ENCODE measurements at places on chromosomes 7 and 10.

GRCh38 chr10:90148116-90148855 is 446.9 kb downstream of the KIF20B start:
- DNase-seq, result no peak

- DNase-seq, result no peak
Observed at GRCh38 chr10:3056280-3057037, 10.9 kb upstream of the PFKP start.

DNA sequence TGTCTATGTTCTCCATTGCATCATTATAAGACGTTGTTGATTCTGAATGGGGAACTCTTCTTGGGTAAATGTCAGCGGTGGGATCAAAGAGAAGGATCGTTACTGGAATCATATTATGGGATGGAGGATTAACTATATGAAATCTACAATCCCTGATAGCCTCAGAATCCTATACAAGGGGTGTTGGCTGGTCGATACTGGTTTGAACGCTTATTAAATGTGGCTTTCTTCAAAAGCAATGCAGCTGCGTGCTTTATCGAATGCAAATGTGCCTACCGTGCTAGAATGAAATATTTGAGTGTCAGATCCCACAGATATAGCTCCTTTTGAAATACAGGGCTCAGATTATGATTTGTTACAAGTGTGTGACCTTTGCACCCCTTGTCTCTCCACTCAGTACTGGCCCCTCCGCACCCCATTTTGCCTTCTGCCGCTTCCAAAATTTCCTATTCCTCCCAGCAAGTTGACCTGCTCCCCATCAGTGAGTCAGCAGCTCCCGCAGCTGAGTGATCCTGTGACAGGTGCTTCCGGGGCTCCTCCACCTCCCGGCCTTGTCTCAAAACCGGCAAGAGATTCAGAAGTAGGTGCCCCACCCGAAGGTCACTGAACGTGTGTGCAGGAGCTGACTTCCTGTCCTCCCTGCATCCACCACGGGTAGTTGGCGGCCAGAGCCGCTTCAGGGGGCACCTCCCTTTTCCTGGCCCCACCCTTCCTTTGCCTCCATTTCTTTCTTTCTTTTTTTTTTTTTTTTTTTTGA is 76.6 kb downstream of the PTPRE start:
- DNase-seq, result no peak

DNA sequence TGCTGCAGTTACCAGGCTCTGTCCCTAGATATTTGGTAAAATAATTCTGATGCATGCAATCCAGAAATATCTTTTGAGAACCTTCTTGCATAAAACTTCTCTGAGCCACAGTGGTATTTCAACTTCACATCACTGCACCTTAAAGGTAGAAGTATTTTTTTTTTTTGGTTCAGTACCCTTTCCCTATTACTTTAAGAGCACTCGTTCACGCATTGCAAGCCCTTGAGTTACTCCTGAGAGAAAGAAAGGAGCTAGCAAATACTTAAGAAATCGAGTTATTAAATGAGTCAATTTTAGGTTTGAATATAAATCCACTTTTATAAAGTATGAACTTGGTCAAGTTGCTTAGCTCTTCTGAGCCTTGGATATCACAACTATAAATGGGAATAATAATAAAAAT is 607.1 kb upstream of the LRRTM3 start:
- no peak for DNase-seq

DNA sequence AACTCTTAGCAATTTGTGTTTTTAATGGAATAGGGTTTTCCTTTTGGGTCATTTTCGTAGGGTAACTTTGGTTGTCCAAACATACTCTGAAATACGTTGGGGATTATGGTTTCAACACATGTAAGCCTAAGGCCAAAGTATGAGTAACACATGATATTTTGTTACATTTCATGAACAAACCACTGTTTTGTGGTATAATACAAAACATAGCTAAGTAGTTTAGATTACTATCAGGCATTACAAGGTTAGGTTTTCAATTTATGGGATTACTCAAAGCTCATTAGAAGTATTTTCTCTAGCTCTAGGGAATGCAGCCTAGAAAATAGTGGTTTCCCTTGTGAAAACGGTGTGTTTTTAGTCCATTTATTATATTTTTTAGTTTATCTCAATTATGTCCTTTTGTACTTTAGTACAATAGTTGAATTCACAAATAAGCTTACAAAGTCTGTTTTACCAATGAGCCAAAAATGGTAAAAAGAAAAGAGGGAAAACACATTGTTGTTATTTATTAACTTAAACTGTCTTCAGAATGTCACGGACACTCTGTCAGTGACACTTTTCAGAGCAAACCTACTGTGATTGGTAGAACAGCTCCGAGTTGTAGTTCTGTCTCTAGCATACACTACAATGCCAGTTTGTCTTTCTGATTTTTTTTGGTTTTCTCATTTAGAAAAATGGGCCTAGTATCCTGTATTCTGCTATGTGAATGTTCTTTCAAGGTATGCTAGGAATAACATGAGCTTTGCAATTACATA is 473.7 kb downstream of the SUGCT start:
- DNase-seq, result no peak

GRCh38 chr7:82430500-82431465 is 12.8 kb downstream of the CACNA2D1 start:
- no peak for DNase-seq

DNA sequence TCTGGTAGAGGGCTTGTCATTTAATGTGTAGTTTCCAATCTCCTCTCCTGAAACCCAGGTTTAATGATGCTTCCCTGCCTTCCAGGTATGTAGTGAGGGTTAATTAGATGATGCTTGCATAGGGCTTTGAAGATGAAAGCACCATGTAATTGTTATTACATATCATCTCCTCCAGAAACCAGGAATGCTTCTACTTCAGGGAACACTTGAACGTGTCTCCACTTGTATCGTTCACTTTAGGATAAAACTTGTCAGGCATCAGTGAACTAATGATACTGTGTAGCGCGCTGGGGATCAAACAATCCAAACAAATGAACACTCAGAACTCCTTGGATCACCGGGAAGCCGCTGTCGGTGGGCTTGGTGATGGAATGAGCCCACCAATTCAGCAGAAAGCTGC is 260.9 kb upstream of the FZD8 start:
- DNase-seq, result no peak

GRCh38 chr10:44323838-44324237 is 61.1 kb downstream of the CXCL12 start:
- DNase-seq, result no peak

GRCh38 chr10:128814782-128815181 is 652.3 kb upstream of the MGMT start:
- no peak for DNase-seq

- no peak for DNase-seq
Observed at GRCh38 chr7:149751043-149751775, 22.2 kb downstream of the ZNF467 start.

GRCh38 chr7:26013551-26014083 is 138.4 kb upstream of the NFE2L3 start:
- DNase-seq, result no peak

DNA sequence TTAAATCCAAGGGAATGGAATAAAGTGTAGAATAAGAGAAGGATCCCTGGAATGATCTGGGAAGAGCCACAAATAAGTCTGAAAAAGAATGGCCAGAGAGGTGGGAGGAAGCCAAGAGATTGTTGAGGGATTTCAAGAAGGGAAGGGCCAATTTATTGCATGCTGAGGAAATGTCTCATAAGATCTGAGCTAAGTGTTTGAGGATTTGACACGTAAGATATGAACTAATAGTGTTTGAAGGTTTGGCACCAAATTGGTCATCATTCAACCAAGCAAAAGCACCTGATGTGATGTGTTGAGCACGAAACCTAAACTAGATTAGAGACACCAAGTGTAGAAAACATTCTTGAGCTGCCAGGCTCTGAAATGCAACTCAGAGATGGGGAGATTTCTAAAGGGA is 97.9 kb downstream of the TSPAN12 start:
- no peak for DNase-seq

- no peak for DNase-seq
Observed at GRCh38 chr7:20514364-20514763, 101.1 kb upstream of the ABCB5 start.

- DNase-seq, result no peak
Observed at GRCh38 chr10:119896937-119897770, 4.6 kb downstream of the SEC23IP start.

- DNase-seq, result no peak
Observed at GRCh38 chr10:98611436-98611835, 164.7 kb upstream of the HPS1 start.

GRCh38 chr10:119653209-119653608 is 2.0 kb downstream of the BAG3 start:
- DNase-seq, result no peak

DNA sequence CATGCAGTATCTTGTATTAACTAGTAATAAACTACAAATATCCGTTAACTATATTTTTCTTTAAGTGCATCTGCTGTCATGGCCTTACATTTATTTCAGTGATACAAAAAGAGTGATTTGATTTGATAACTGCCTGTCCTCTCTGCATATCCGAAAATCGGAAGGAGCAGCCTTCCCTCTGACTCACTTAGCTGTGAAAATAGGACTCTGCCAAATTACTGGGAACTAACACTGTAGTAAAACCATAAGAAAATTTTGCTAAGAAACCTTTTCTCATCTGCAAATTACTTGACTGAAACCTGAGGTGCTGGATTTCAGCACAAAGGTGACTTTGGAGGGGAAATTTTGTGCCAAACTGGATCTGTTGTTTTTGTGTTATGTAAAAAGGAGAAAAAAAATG is 176.6 kb upstream of the MKLN1 start:
- no peak for DNase-seq

DNA sequence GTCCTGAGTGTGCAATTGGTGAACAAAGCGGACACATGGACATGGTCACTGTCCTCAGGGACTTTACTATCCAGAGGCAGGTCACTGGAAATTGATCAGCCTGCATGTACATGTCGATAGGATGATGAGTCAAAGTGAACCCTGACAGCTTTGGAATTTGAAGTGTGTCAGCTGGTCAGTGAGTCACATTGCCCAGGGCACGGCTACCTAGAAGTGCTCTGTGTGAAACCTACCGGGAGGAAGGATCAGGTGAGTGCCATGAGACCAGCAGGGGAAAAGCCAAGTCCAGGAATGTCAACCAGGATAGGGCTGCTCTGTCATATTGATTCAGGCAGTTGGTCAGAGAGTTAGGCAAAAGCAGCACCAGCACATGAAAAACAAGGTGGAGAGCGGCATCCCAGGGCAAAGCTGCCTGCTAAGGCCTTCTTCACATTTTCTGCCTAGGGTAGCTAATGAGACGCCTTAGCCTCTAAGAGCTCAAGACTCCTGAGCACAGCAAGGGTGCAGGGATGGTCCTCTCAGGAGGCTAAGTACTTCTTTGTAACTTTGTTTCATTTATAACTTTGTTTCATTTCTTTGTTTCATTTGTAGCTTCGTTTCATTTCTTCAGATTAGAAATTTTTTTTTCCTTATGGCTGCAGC is 19.4 kb upstream of the PDCD4 start:
- DNase-seq, result no peak

- no peak for DNase-seq
Observed at GRCh38 chr10:75550191-75550590, 118.8 kb downstream of the LRMDA start.

DNA sequence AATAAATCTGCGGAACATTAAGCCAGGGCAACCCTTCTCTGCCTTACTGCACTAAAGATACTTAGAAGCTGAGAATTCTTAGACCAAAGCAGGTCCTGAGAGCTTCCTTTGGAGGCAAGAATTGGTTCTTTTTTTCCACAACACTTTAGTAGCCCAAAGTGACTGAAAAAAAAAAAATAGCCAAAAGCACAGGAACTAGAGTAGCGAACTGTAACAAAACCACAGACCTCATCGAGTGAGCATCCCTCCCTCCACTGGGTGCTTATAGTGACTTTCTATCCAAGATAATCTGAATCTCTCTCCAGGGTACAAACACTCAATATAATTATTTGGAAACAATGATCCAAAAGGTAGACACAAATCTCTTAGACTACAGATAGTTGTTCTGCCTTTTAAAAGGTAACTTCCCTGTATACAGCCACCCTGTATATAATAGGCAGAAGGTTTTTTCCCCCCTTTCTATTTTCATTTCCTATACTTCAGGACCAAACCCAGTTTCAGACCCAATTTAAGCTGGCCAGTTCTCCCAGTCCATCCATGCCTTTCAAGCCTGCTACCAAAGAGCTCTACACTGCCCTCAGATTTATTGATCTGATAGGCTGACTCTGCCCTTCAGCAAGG is 31.6 kb upstream of the KCNIP2 start:
- DNase-seq, result no peak

DNA sequence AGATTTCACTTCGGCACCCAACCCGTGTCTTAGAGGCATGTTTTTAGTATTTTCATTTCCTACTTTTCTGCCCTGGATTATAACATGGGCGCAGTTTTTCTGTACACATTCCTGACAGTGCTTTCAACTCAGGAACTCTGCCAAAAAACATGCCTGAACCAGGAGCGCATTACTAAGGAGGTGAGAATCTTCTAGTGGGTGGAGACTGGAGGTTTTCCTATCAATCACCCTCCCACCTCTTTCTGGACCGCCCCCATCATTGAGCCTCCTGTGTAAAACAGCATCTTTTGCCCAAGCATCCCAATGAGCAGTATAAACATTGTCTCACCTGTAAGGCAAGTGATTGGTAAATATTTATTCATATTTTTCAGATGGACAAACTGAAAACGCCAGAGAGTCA is 53.2 kb downstream of the STK17A start:
- DNase-seq, result no peak

GRCh38 chr7:1899196-1899595 is 229.1 kb downstream of the ELFN1 start:
- no peak for DNase-seq

DNA sequence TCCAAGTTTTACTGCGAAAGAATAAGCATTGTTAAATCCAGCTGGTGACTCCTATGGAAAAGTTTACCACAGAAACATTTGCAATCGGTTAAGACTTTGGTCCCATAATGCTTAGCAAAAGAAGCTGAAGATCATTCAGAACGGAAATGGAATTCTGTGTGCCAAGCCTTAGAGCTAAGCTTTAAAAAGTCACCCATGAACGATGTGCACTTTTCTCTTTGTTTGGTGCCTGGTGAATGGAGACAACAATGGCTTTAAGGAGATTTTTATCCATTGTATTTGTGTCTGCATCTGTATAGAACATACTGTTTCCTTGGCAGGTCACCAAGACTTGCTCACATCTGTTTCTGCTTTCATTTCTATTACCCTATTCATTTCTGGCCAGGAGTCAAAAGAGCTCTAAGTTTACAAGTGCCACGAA is 26.3 kb upstream of the COL1A2 start:
- DNase-seq, result no peak

DNA sequence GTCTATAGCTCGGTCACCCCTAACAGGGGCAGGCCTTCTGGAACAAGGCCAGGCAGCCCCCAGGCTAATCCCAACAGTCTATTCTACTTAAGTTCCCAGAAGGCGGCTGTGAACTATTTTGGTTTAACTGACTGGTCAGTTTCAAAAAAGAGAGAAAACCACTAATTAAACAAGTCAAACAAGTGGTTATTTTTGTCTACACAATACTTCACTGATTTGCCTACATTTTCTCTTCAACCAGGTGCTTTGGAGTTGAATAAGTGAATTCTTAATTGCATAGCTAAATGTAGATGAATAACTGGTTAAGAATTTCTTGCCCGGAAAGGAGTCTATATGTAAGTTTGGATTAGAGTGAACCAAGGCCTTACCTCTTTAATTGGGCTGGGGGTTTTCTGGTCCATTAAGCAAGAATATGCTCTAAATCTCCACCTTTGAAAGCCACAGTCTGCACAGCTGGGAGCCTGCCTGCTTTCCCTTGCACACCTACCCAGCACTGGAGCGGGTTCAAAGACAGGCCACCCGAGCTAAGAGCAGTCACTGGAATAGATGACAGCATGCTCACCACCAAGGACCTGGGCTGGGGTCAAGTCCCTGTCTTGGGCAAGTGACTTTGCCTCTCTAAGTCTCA is 70.4 kb downstream of the TBXAS1 start:
- no peak for DNase-seq

GRCh38 chr10:46272863-46273415 is 13.9 kb upstream of the ANTXRL start:
- DNase-seq, result no peak
